ENCODE measurements at places on chromosomes 3 and 15.

DNA sequence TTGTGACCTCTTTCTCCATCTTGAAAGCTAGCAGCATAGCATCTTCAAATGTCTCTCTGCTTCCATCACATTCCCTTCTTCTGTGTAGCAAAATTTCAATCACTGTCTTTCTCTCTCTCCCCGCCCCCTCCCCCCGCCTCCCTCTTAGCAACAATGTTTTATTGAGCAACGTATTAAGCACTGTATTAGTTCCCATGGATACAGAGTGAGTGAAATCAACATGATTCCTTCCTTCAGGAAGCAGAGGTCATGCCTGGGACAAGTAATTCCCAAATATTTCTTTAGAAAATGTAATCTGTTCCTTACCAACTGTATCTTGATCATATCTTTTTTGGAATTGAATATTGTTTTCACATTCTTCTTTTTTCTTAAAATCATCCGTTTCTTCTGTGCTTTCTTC lies 373.7 kb upstream of the NECTIN3 start:
- no peak for DNase-seq

DNA sequence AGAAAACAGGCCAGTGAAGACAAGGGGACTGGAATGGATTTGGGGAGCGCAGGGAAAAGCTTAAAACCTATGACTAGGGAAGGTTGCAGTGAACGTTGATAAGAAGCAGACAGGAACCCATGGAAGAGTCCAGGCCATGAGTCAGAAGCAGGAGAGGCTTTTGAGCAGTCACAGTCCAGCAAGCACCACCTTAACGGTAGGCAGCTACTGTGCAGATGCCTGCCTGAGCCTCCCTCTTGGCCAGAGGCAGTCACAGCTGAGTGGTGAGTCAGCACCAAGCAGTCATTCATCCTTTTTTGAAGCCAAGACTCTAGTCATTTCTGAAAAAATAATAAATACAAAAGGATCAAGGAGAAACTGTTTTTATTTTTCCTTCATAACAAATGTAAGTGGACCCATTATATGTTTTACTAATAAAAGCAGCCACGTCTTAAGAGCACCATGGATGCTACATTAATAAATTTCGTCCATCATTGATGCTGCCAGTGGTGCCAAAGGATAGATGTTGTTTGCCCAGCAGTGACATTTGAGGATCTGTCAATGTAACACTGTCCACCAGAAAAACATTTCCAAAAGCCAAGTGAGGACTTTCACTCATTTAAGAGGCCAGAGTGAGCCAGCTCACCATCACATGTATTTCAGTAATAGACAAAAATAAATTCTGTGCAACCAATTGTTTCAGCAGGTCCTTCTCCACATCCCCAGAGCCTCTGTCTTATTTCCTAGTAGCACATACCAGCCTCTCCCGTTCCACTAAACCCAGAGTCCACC lies 42.1 kb upstream of the ACTC1 start:
- no peak for DNase-seq

DNA sequence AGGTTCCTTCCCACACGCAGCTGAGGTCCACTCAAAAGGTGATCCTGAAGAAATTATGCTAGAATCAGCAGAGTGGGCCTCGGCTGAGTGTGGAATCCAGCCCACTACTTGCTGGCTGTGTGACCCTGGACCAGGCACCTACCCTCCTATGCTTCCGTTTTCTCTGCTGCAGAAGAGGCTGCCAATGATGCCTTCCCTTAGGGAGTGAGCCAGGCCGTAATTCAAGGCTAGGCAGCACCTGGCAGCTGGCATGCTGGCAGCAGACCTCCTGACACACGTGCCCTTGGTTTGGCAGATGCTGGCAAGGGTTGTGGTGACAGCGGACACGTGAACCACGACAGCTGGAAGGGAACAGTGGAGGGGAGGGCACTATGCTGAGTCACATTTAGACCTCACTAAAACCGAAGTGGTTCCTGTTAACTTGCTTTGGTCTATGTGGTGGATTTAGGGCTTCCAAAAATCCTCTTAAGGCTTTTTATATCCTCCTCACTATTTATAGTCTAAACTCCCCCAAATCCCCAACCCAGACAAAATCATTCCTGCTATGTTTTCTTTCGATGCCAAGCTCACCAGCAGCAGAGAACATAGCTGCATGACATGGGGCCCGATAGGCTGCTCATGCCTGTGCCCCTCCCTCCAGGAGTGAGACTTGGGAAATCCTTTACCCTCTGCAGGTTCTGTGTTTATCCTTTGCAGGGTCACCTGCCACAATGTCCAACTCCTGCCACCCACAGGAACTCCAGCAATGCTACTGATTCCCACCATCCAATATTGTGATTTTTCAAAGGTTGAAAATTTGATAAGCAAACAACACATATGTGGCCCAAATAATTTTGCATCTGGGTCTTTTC lies 10.6 kb upstream of the PCSK6 start:
- no peak for DNase-seq

GRCh38 chr3:35733341-35733740 lies 94.0 kb downstream of the ARPP21 start:
- no peak for DNase-seq

DNA sequence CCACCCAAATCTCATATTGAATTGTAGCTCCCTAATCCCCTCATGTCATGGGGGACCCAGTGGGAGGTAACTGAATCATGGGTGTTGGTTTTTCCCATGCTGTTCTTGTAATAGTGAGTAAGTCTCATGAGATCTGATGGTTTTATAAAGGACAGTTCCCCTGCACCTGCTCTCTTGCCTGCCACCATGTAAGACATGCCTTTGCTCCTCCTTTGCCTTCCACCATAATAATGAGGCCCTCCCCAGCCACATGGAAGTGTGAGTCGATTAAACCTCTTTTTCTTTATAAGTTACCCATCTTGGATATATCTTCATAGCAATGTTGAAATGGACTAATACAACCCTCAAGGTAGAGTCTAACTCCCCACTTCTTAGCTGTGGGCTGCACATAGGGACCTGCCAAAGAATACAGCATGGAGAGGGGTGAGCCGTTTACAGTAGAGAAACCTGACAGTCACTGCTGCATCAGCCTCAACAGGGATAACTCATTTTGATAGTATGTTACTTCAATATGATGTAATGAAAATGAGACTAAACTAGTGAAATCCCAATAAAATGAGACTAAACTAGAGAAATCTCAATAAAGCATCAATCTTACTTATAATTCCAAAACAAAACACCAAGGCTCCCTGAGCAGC lies 117.3 kb downstream of the TNIK start:
- no peak for DNase-seq

All from caudate nucleus (tissue), 63 donors.